Stimulated activated effector memory CD8-positive, alpha-beta T cell treated with anti-CD3 and anti-CD28 coated beads, Interleukin-12 subunit alpha, Interleukin-12 subunit beta, amount 100 ng/mL, for 72 hours (primary cell): ENCODE measurements at places on chromosomes 2 and 18.

DNA sequence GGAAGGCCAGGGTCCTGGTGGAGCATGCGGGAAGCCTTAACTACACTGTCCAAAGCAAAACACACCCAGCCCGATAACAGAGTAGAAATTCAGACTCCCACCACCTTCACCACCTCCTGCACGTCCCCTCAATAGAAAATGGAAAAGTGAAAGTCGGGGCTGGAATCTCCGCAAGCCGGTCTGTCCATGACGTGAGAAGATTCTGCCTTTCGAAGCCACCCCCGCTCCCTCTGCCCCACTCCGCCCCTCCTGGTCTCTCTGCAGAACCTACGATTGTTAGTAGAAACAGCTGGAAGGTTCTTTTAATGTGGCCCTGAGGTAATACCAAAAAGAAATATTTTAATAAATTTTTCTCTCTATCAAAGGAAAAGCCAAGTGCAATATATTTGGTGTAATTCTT is 116.4 kb downstream of the GBX2 start:
- DNase-seq: no peak

GRCh38 chr2:65746931-65747675 is 314.7 kb upstream of the SPRED2 start:
- no peak for DNase-seq

DNA sequence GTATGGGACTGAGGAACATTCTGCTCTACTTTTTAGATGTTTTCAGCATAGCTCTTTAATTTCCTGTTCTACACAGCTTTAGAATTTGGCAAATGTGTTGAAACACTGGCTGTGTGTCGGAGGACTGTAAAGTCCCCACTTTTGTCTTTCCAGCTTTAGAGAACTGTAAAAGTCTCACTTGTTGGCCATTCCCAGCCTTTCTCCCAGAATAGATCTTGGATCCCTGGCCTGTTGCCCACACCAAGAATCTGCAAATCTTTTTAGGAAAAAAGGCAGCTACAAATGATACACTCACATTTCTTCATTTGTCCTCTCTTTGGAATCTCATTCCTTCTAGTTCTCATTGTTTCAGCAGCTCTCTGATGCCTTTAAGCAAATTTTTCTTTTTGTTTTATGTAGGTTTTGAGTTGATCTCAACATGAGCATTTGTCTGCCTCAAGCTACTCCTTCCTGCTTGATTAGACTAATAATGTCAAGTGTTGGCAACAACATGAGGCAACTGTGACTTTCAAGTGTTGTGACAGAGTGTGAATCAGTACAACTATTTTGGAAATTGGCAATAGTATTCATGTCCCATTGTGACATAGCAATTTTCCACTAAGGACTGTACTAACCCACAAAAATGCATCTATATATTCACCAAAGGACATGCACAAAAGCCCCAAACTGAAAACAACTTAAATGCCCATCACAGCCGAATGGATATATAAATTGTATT is 610.8 kb downstream of the EPHA4 start:
- no peak for DNase-seq

DNA sequence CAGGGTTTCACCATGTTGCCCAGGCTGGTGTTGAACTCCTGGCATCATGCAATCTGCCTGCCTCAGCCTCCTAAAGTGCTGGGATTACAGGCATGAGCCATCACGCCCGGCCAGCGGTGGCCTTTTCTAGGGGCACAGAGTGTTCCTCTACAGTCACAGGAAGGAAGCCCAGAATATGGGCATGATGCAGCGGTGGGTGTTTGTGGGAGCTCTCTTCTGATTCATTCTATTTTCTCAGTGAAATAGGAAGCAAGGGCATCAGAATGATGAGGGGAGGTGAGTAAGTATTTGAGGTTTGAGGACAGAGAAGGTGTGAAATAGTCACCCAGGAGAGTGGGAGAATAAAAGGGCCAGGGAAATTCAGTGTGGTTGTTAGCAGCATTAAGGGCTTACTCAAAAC is 70.3 kb upstream of the PSME4 start:
- DNase-seq: peak; percentile 36

DNA sequence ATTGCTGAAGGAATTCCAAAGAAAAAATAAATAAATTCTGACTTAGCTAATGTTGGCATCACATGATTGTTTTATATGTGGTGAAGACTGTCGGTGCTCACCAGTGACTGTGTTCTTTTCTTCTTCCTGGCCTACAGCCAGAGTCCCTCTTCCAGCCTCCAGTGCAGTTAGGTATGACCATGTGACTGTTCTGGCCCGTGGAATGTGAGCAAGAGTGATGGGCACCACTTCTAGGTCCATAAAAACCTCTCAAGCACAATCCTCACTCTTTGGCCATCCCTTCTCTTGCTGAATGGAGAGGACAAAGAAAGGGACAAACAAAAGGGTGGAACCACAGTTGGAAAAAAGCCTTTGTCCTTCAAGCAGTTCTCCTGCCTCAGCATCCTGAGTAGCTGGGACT is 39.0 kb upstream of the BMPR2 start:
- no peak for DNase-seq

GRCh38 chr2:217437290-217437870 is 565.4 kb downstream of the TNS1 start:
- no peak for DNase-seq

DNA sequence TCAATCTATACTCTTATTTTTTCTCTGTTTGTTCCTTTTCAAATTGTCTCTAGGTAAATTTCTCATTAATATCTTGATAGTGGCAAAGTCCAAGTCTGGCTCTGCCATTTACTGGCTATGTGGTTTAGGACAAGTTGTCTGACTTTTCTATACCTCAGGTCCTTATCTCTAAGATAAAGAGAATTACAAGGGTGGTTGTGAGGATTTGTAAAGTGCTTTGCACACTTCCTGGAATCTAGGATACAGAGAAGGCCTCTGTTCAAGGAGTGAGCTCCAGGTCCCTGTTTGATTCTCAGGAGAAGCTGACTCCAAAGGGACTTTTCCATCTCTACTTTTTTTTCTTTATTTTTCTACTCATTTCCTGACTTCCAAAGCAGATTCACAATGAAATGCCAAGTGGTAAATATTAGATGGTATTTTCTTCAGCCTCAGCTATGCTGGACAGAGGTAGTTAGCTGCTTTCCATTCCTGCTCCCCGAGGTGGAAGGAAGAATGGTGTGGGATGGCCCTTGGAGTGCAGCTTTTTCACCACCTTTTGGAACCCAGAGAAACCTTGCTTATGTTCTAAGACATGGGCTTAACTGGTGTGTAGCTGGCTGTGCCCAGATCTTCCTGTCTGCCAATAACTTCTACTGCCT is 90.5 kb downstream of the GALNT1 start:
- no peak for DNase-seq

GRCh38 chr2:41779888-41780287 is 267.9 kb upstream of the PKDCC start:
- no peak for DNase-seq

DNA sequence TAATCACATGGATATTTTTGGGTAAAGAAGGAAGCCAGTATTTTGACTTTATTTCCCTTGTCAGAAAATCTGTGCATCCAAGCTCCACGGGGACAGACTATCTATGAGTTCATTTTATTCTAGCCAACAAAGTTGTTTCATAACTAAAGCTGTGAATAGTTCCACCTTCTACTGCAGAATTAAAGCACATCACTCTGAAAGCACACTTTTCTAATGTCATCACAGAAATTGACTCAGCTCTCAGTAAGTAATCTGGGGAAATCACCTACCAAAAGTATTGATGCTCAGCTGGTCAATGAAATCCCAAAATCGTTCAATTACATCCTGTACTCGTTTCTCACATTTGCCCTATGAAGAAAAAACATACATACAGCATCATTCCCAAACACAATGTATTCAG is 19.1 kb downstream of the IAH1 start:
- DNase-seq: no peak
